ENCODE measurements at places on chromosomes 6 and 20.

DNA sequence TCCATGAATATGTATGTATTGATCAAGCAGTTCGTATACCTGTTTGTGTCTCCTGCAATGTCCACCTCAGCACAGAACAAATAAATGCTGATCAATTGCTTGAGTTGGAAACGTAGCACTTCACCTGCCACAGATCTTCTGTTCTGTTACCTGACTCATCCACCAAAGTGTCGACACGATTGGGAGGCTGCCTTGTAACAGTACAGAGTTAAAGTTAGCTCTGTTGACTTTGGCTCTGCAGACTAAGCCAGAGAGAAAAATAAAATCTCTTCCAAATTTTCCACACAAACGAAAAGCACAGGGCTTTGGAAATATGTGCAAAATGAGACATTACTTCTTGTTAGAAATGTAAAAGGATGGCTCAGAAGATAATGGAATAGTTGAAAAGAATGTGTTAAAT, 245.4 kb downstream of the NRN1 start:
- DNase-seq, result no peak

GRCh38 chr6:15207923-15208322, 37.9 kb upstream of the JARID2 start:
- DNase-seq, result peak; percentile 92

DNA sequence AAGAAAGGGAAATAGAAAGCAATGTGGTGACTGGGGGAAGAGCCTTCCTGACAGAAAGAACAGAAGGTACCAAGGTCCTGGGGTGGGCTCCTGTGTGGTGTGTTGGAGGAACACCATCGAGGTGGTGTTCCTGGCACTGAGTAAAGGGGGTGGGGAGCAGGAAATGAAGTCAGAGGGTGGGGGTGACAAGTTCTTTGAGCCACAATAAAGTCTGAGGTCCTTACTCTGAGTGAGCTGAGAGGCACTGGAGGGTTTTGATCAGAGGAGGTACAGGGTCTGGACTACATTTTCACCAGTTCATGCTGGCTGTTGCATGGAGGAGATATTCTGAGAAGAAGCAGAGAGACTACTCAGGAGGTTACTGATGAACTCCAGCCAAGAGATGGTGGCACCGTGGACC, 198.2 kb downstream of the GMPR start:
- no peak for DNase-seq

GRCh38 chr6:66662196-66662595, 955.2 kb upstream of the EYS start:
- DNase-seq, result no peak

GRCh38 chr6:93139408-93140081, 279.8 kb downstream of the EPHA7 start:
- DNase-seq, result peak; percentile 94

- no peak for DNase-seq
Observed at GRCh38 chr6:62324834-62325233, 38.8 kb upstream of the KHDRBS2 start.

- no peak for DNase-seq
Observed at GRCh38 chr6:108597572-108598304, 37.0 kb downstream of the FOXO3 start.

GRCh38 chr6:77371748-77372147, 91.5 kb downstream of the HTR1B start:
- DNase-seq, result no peak

GRCh38 chr6:37492236-37492972, 7.3 kb downstream of the CCDC167 start:
- no peak for DNase-seq

GRCh38 chr20:11496380-11496779, 421.3 kb upstream of the BTBD3 start:
- DNase-seq, result no peak

DNA sequence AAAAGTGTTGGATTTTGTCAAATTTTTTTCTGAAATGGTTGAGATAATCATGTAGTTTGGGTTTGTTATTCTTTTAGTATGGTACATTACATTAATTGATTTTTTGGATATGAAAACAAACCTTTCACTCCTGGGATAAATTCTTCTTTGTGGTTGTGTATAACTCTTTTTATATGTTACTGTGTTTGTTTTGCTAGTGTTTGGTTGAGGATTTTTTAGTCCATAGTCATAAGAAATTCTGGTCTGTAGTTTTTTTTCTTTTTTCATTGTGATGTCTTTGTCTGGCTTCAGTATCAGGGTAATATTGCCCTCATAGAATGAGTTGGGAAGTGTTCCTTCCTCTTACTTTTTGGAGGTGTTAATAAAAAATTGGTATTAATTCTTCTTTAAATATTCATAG, 122.2 kb upstream of the ATXN1 start:
- DNase-seq, result no peak

GRCh38 chr6:42105156-42105648, 37.2 kb downstream of the C6orf132 start:
- DNase-seq, result no peak

DNA sequence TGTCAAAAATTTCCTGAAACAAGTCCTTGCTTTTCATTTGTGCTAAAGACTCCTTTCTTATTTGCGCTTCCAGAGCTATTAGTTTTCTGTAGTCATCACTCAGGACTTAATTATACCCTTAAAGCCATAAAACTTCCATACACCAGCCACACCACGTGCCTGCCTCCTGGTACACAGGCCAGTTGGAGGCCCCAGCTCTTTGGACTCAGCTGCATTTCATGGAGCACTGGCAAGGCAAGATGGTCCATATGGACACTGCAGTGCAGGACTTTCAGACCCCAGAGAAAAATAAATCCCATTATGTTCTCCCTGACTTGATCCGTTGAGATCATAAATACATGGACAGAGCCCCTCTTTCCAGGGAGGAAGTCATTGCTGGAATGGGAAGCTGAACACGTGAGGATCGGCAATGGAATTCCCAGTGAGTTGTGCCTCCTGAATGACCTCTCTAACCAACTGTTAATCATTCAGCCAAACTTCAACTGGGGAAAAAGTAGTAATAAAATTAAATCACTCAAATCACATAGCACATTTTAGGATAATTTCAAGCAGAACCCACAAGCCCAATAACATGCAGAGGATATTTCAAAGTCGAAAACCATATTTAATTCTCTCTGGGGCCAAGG, 173.1 kb downstream of the HACE1 start:
- no peak for DNase-seq

DNA sequence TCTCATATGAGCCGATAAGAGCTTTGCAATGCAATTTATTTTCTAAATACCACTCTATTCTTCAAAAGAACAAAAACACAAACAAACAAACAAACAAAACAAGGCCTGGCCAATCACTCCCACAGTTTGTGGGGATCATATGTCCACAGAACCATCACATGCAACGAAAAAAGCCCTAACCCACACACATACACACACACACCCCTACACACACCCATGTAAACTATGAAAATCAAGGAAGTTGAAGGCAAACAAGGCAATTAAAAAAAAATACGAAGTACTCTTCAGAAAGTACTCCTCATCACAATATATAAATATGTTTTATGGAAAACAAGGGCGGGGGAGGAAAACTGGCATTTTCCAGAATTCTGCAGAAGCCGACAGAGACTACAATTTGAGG, 66.2 kb upstream of the PTGIS start:
- no peak for DNase-seq

- DNase-seq, result no peak
Observed at GRCh38 chr6:56407883-56408410, 160.6 kb upstream of the COL21A1 start.

- DNase-seq, result no peak
Observed at GRCh38 chr6:136189104-136189503, 61.0 kb downstream of the MTFR2 start.
